Hematopoietic multipotent progenitor cell treated with erythropoietin and hydrocortisone succinate and interleukin-3 and kit ligand, for 17 days (in vitro differentiated cells): ENCODE measurements at places on chromosomes 3 and 15.

GRCh38 chr3:15711281-15711680, 86.5 kb downstream of the ANKRD28 start:
- DNase-seq: no peak

- no peak for DNase-seq
Measured at GRCh38 chr3:122268257-122269024, 56.6 kb upstream of the CSTA start.

DNA sequence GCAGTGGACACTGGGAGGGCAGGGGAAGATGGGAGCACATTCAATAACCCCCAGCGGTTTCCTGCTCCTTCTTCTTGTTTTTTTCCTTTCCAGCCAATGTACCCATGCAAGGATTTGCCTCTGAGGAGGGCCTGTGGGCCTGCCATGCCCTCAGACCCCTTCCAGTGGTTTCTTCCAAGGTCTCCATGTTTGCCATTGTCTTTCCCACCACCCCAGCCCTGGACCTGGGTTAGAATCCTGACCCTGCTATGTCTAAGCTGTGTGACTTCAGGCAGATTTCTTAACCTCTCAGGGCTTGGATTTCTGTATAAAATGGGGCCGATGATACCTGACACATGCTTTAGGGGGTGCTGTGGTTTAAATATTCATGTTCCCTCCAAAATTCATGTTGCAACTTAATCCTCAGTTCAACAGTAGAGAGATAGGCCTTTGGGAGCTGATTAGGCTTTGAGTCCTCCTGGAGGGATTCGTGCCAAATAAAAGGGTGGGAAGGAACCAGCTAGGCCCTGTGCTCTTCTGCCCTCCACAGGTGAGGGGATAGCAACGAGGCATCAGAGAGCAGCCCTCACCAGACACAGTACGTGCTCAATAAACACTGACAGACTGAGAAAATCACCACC, 46.3 kb upstream of the FLNB start:
- no peak for DNase-seq

- no peak for DNase-seq
Measured at GRCh38 chr15:42012928-42013482, 7.8 kb downstream of the PLA2G4E start.
